ENCODE measurements at places on chromosomes 5 and 9. TPM values are rescaled to one million over a fixed set of nuclear protein-coding genes. Genes with fewer than 3 reads are reported as not detected.

DNA sequence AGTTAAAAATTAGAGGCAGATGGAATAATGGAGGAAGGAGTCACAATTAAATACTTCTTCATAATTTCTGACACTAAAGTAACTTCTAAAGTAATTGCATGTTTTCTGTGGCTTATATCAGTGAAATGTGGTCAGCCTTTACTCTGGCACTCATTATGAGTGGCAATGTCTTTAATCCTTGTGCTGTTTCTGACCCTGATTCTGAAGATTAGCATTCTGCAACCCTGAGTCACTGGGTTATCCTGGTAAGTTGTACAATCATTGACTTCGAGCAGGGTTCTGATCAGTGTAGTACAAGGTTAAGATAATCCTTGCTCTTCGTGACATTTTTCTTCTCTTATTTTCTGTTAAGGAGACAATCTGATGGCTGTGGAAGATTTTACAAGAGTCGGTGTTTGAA is 379.4 kb upstream of the RORB start:
- DNase-seq, result no peak

- no peak for DNase-seq
These were observed 137.5 kb upstream of the RASGRF2 start for GRCh38 chr5:80822640-80823039.

DNA sequence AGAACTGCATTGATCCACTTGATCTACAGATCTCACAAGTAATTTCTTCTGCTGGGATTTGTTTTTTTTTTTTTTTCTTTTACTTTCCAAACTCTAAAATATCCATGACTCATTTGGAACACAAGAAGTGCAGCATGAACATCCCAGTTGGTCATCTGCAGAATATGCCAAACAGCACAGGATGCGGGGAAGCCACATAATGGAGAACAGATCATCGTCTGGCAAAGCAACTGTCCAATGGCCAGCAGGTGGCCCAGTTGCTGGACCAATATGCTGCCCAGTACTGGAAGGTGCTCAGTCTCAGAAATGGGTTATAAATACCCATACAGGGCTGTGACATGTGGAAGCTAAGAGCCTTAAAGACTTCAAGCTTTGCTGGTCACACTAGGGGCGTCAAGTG is 221.3 kb upstream of the TAS2R1 start:
- DNase-seq, result no peak

- DNase-seq, result no peak
These were observed 310.1 kb downstream of the PLK2 start for GRCh38 chr5:58149746-58150145.

DNA sequence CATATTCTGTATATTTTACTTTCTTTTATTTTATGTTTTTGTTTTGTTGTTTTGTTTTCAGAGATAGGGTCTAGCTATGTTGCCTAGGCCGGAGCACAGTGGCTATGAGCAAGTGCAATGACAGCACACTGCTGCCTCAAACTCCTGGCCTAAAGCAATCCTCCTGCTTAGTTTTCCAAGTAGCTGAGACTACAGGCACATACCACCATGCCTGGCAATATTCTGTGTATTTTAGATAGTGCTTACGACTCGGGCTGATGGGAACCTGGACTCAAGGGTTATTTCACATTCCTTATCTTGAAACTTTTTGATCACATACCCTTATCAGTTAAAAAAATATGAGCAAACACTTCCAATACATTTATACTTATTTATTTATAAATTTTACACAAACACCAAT is 119.0 kb upstream of the STARD4 start:
- no peak for DNase-seq

The ADAMTS19 gene
- 1.2 TPM for total RNA-seq

The OLFML2A gene
- total RNA-seq, result 68.8 TPM

Measured in heart left ventricle (tissue), 16 donors.